Stimulated activated CD4-positive, alpha-beta T cell treated with anti-CD3 and anti-CD28 coated beads, Interleukin-1b, Interleukin-23, amount 100 ng/mL, for 1 hour (primary cell): ENCODE measurements at places on chromosomes 7 and 10.

- no peak for DNase-seq
Measured at GRCh38 chr7:114206688-114207087, 207.9 kb upstream of the FOXP2 start.

DNA sequence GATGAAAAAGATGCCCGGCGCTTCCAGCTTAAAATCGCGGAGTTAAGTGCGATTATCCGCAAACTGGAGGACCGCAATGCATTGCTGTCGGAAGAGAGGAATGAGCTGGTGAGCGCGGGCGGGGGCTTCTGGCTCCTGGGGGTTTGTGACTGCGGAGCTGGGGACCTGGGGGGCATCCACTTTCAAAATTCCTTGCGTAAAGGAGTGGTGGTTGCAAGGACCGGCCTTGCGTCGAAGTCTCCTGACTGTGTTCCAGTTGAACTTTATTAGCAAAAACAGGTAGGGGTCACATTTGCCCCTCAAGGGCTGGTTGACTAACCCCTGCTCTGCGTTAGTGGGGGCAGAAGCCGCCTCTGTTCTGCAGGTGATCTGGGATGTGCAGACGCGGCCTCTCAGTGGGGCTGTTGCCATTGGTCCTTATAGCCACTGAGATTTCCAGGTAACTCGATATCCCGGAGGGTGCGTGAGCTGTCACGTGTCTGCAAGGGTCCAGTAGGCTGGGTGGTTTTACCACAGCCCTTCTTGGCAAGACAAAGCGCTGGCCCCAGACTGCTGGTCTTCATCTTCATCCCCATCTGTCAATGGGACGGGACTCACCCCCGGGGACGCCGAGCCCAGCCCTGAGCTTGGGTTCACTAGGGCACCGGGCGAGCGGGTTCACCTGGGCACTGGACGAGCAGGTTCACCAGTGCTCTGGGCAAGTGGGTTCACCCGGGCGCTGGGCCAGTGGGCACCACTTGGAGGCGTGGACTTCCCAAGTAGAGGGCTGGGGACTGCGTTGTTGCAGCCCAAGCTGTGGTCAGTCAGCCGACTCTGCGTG is 51.5 kb upstream of the DPYSL4 start:
- no peak for DNase-seq

- DNase-seq = no peak
Measured at GRCh38 chr7:31478721-31479120, 35.2 kb upstream of the ITPRID1 start.

DNA sequence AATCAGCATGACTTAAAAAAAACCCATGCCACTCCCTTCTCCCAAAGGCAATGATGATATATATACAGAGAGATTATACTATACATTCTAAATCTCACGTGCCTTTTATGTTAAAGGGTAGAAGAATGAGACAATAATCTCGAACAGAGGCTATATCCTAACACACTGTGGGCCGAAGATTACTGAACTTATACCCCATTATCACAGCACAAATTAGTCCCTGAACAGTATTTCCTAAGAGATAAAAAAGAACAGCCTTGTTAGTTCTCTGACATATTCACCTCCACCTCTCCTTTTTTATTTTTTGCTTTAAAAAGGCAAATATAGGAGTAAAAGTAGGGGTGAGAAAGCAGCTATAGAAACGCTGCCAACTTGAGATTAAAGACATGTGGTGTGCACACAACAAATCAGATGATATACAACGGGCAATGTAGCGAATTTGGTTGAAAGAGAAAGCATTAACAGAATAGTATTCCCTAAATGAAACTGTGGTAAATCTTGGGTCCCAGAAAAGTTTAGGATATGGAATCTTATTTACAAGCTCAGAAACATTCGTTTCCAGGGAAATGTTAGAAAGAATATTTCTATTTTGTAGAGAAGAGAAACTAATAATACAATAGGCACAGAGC is 69.5 kb downstream of the JMJD1C start:
- no peak for DNase-seq

GRCh38 chr7:140920745-140921144 is 4.0 kb downstream of the BRAF start:
- no peak for DNase-seq

DNA sequence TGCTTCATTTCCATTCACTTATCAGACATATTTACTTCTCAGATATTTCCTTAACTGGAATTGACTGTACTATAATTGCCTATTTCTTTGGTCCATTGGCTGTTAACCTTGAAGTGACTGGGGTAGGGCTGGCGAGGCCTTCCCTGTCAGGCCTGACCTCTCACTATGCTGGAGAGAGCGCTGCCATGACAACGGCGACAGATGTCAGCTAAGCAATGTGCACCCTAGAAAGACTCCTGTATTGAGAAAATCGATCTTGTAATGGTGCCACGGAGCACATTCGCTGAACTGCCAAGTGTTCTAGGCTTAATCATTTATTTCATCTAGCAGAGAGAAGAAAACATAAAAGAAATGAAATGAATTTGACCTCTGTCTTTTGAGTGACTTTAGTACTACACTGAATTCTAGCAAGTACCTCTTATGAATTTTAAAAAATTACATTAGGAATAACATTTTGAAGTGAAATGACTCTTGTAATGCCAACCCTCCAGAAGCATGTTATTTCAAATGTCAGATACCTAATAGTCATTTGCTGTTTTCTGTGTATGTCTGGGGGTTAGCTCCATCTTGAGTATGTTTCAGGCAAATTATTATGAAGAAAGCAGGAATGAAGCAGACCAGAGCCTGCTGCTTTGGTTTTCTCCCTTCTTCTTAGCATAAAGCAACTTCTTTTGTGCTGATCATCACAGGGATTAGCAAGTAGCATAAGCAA is 148.0 kb downstream of the SNX10 start:
- no peak for DNase-seq

GRCh38 chr10:25786161-25786560 is 147.9 kb upstream of the MYO3A start:
- no peak for DNase-seq

DNA sequence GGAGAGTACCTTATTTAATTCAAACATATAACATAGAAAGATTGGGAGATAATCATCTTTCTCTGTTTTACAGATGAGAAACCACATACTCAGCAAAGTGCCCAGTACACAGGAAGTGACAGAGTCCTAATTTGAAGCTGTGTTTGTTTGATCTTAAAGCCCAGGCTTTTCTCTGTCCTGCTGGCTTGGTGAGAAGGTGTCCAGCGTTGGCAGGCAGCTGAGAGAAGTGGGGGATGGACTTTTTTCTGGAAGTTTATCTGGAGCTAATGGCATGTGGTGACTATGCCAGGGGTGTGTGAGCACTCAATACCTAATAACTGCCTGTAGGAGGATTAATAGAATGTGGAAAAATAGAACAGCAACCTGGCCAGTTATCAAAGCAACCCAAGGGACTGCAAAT is 60.8 kb downstream of the NPSR1 start:
- DNase-seq = no peak

DNA sequence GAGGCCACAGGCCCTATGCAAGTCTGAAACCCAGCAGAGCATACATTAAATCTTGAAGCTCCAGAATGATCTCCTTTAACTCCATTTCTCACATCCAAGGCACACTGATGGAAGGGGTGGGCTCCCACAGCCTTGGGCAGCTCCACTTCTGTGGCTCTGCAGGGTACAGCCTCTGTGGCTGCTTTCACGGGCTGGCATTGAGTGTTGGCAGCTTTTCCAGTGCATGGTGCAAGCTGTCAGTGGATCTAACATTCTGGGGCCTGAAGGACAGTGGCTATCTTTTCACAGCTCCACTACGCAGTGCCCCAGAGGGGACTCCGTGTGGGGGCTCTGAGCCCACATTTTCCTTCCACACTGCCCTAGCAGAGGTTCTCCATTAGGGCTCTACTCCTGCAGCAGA is 265.7 kb upstream of the MAGI2 start:
- DNase-seq = no peak
